ENCODE measurements at places on chromosomes 12 and 14.

- DNase-seq = no peak
Observed at GRCh38 chr14:76769636-76770292, 8.5 kb downstream of the VASH1 start.

- DNase-seq = no peak
Observed at GRCh38 chr12:75481774-75482173, 1.2 kb downstream of the GLIPR1 start.

- no peak for DNase-seq
Observed at GRCh38 chr12:39372929-39373328, 70.0 kb downstream of the KIF21A start.

DNA sequence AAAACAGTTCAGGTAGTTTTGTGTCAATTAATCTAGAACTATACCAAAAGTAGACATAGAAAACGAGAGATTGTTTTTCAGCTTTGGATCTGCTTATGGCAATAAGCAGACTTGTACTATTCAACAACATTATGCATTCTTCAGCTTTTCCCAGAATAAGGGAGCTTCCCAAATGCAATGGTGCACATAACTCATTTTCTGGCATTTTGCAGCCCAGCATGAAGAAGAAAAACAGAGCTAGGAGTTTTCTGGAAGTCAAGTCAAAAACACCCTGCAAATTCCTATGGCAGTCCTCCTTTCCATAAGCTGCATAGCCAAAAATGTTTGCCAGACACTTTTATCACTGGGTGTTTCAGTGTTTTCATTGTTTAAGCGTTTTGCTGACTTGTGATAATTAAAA lies 314.7 kb downstream of the NAV3 start:
- DNase-seq = no peak

GRCh38 chr12:100020370-100020769 lies 35.6 kb upstream of the ANKS1B start:
- no peak for DNase-seq

GRCh38 chr12:131012279-131013069 lies 58.8 kb downstream of the ADGRD1 start:
- DNase-seq = no peak

DNA sequence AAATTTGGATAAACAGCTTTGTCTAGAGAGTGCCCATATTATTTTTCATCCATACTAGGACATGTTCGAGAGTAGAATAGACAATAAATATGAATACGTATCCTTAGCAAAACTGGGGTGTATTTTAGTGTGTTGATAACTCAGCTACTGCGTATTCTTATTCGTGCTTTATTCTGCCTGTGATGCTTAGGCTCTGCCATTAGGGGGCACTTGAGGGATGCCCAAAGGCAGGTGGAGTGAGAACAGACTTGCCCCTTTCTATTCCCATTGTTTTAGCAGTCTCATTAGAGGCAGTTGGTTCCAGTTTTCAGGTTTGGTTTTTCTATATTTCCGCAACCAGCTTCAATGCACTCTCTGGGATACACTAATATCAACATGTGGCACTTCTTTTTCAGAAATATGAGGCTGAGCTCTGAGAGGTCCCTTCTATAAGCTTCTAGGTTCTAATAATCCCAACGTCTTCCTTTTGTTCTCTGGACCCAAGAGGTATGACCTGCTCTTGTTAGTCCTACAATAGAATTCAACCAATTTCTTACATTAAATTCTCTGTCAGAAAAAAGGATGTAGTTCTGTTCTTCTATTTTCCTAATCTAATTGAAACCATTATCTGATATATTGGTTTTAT lies 985.7 kb upstream of the FBXO33 start:
- no peak for DNase-seq

- DNase-seq = no peak
Observed at GRCh38 chr12:87939182-87939581, 90.0 kb downstream of the C12orf50 start.

GRCh38 chr12:62268956-62269355 lies 8.8 kb downstream of the USP15 start:
- no peak for DNase-seq

GRCh38 chr12:84924981-84925380 lies 12.4 kb upstream of the SLC6A15 start:
- no peak for DNase-seq

DNA sequence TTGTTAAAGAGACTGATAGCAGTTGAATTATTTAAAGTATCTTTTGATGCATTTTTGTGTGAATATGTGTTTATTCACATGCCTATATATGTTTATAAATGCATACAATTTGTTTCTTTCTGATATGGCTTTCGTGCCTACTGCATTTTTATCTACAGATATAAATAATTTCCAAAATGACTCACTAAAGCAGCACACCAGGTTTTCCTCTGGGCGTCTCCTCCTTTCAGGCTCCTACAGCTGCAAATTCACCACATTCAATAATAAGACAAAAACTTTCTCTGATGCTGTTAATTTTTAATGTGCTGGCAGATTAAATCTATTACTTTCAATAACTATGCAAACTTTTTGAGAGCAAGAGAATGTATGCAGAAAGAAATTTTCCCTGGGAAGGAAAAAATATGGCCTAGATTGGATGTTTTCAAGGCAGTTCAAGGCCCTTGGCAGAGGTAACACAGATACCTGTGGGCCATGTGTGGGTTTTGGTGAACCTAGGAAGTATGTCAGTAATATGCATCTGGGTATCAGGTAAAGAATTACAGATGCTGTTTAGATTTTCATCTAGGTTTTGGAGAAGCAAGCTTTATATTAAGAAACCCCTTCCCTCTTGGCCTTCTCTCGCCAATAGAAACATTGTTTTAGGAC lies 381.8 kb downstream of the EGLN3 start:
- no peak for DNase-seq

GRCh38 chr14:50836515-50836914 lies 5.6 kb upstream of the NIN start:
- DNase-seq = no peak

GRCh38 chr12:108768591-108769500 lies 37.5 kb upstream of the CORO1C start:
- no peak for DNase-seq

DNA sequence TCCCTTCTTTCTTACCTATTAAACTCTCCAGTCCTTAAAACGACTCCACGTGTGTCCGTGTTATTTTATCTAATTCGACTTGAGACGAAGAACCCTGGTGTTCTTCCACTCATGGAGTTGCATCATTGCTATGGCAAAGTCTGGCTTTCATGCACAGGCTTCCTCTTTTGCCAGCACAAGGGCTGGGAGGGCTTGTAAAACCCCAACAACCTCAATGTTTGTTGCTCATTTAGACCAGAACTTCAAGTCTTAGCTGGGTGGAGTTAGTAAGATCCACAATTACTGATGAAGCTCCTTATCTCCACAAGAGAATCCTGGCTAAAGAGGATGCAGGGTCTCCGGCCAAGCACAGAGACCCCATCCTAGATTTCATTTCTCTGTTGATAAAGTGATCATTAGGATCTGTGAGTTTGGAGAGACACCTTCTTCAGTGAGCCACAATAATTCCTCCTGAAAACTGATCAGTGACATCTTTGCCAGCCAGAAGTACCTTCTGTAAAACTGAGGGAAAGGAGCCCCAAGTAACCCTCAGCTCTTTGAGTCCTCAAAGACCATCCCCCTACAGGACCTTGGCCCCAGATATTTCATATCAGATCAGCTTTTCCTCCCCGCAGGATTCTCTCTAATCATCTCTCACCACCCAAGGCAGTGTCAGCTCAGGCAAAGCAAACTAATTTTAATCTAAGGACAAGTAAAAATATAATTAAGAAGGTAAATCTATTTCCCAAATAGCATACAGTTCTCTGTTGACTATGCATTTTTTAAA lies 514.6 kb downstream of the FUT8 start:
- no peak for DNase-seq

Measured in stimulated activated CD4-positive, alpha-beta T cell treated with anti-CD3 and anti-CD28 coated beads, Interleukin-1b, Interleukin-23, amount 100 ng/mL, for 1 hour (primary cell).